ENCODE measurements at places on chromosomes 12 and 14. TPM values are rescaled to one million over a fixed set of nuclear protein-coding genes. Genes with fewer than 3 reads are reported as not detected.

GRCh38 chr12:51318846-51319599 lies 5.0 kb downstream of the BIN2 start:
- no peak for DNase-seq

DNA sequence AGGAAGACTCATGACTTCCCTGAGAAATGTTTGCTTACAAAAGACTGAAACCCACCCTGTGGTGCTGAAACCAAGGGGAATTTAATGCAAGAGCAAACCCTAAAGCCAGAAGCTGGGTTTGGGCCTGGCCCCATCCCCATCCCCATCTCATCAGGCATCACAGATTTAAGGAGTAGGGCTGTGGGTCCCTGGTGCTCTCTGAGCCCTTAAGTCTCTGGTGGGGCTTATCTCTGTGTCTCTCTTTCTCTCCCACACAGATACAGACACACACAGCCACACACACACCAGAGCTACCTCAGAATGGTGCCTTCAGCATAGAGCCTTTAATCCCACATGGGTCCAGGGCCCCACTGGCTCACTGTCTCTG lies 237.1 kb downstream of the SLC41A2 start:
- DNase-seq: no peak

DNA sequence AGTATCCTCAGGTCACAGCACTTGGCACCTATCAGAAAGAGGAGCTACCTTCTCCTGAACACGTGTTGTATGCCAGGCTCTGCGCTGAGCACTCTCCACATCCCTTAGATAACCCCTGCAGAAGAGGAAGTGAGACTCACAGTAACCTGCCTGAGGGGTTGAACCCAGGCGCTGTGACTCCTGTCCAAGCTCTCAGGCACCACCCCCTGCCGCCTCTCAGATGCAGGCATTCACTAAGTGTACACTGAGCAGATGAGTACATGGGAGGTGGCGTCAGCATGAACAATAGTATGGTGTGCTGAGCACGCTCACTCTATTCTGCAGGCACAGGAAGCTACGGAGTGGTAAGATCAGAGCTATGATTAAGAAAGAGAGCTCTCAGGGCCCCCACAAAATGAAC lies 21.0 kb upstream of the RIC8B start:
- no peak for DNase-seq

DNA sequence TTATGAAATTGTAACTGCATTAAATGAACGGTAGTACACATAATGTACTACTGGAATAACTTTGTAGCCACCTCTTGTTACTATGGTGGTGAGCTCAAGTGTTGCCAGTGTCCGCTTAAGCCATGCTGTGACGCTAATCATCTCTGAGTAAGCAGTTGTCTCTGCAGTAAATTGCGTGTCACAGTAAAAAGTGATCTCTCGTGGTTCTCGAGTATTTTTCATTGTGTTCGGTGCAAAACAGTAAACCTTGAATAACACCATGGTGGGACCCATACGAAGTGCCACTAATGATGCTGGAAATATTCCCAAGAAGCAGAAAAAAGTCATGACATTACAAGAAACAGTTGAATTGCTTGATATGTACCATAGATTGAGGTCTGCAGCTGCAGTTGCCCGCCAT lies 524.8 kb downstream of the SOX5 start:
- DNase-seq: no peak

- no peak for DNase-seq
Observed at GRCh38 chr14:100004392-100004791, 60.8 kb upstream of the EVL start.

The TNFAIP2 gene
- 70.0 TPM for polyA plus RNA-seq

DNA sequence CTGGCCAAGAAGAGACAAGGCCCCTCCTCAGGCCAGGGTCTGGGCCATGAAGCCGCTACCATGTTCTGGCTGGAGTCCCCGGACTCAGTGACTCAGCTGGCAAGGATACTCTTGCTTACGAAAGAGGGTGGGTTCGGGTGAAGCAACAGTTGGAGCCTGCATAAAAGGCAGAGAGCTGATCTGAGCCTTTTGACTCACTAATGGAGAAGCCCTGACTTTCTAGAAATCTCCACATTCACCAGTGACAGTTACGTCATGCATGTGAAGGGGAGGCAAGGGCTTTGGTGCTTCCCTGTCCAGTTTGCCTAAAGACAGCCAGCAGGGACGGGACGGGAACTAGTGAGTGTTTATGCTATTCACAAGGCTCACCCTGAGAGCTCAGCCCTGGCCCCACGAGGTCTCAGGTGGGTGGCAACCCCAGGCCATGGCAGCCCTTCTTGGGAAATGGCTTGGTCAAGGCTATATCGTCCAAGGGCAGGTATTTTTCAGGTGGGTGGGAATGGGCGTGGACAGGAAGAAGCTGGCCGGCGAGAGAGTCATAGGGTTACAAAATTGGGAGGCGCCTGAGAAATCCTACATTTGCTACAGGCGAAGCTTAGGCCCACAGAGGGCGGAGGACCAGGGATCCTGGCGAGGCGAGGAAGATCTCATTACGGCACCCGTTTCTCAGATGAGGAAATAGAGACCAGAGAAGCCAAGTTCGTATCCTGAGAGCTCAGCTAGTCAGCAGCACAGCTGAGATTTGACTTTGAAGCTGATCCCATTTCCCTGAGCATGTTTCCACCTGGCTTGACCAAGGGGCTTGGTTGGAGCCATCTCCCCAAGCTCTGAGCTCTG lies 314.6 kb downstream of the BCL11B start:
- peak; percentile 63 for DNase-seq

The SLC25A47 gene
- polyA plus RNA-seq: not detected

The TRHDE gene
- polyA plus RNA-seq: 0.40 TPM

GRCh38 chr12:109131154-109132050 lies 15.0 kb downstream of the ACACB start:
- no peak for DNase-seq
